ENCODE measurements at places on chromosomes 13 and 19.

- no peak for DNase-seq
These were observed 709.8 kb downstream of the UQCRFS1 start for GRCh38 chr19:28502879-28503734.

- no peak for DNase-seq
These were observed 92.2 kb downstream of the TSHZ3 start for GRCh38 chr19:31257025-31257424.

DNA sequence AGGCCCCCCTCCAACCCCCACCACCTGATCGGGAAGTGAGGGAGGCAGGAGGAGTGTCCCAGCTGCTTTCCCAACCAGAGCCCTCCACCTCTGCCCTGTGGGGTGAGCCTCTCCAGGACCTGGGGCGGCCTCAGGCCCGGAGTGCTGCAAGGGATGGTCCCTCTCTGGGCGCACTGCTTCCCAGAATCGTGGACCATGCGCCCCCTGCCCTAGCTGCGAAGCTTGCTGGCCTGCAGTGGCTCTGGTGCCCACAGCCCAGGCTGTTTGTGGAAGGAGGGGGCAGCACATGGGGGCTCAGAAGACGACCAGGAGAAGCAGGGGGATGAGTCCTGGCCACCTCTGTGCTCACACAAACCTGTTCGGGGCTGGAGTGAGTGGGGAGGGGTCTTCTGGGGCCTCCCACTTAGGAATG is 33.6 kb downstream of the CEBPG start:
- DNase-seq: no peak

GRCh38 chr19:19944583-19944880 is 43.8 kb downstream of the ZNF93 start:
- DNase-seq: no peak

DNA sequence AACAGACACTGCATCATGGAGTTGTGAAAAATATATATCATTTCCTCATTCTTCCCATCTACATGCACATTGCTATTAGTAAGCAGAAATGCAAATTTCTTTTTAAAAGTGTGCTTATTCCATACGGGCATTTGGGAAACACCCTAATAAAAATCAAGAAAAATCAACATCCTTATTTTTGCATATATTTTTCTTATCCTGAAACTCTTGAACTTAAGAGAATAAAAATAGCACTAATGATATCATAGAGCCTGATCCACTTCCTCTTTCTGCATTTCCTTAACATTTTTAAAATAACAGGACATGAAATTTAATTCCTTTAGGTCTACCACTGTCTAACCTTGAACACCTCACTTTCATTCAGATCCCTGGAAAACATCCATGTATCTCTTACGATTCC is 123.3 kb downstream of the VWA8 start:
- DNase-seq: no peak

GRCh38 chr19:7515110-7515644 is 726 bp upstream of the ZNF358 start:
- no peak for DNase-seq

- DNase-seq: no peak
These were observed 127.6 kb downstream of the RNF17 start for GRCh38 chr13:24891476-24892108.

DNA sequence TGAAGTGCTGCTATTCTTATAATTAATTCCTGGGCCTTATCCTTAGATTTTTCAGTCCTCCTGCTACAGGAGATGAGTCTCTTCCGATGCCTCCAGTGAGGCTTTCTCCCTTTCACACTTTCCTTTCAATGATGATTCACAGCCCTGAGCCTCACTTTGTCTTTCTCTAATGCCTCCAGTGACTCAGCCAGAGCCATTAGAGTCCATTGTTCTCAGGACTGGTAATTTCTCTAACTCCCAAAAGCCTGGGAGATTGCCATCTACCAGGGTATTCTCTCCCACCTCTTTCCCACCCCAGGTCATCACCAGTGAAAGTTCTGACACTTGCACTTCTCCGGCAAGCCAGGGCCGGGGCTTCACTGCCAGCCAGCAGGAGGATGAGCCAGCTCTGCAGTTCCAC is 49.6 kb upstream of the ARGLU1 start:
- DNase-seq: no peak

DNA sequence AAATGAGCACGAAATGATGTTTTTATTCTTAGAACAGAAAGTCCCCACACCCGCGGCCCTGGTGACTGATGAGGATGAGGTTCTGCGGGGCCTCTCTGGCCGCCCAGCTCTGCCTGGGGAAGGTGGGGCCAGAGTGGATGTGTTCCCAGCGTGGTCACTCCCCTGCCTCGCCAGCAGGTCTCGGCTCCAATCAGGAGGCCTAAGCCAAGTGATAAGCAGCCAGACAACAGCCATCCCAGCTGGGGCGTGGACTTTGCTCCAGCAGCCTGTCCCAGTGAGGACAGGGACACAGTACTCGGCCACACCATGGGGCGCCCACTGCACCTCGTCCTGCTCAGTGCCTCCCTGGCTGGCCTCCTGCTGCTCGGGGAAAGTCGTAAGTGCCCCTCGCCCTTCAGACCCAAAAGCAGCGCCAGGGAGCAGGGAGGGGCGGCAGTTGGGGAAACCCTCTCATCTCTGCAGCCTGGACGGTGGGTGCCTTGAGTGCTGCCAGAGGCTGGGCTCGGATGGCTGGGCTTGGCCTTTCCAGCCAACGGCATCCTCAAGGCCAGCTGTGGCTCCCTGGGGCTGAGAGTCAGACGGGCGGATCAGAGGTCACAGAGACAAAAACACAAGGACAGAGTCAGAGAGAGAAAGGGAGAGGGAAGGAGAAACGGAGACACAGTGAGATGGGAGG is at the start of gene F10:
Gene F10 (plus strand): TSS at position 250 of the 676 bp plus-strand sequence. CDS start 57 bp downstream, at position 307.
- DNase-seq: no peak

DNA sequence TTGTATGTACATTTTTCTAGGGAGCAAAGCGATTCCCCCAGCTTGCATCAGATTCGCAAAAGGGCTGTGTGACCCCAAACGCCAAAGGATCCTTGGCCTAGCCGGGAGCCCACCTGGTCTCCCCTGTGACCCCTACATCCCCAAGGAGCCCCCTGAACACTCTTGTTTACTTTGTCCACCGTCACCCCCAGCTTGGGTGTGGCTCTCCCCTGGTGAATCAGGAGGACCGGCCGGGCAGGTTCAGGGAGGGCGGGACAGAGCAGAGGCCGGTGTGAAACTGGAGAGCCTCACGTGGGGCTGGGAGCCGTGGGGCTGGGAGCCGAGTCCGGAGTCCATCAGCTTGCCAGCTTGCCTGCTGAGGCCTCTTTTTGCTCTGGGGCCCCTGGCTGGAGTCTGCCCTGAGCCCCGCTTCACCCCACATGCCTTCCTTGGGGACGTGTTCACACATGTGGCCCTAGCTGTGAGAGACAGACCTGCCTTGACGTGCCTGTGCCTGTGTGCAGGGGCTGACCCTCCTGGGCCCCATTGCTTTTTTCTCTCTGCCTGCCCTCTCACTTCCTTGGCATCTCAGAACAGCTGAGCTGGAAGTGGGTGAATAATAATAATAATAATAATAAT is 2.0 kb downstream of the ITPKC start:
- peak; percentile 38 for DNase-seq
